ENCODE measurements at places on chromosomes 2 and 18.

DNA sequence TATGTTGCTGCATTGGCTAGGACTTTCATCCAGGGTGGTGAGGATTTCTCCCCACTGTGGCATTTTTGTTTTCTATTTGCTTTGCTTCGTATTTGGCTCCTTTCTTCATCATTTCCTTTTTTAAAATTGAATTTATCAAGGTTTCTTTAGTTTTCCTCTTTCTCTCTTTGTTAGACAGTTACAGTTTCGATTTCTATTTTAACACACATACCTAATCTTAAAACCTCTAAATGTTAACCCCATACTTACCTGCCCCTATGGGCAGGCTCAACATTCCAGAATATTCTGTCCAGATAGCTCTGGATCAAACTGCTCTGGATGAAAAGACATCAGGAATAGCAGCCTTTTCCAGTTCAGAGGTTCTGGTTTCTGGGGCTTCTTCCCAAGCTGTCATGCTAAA is 49.2 kb downstream of the DIPK1C start:
- no peak for DNase-seq

DNA sequence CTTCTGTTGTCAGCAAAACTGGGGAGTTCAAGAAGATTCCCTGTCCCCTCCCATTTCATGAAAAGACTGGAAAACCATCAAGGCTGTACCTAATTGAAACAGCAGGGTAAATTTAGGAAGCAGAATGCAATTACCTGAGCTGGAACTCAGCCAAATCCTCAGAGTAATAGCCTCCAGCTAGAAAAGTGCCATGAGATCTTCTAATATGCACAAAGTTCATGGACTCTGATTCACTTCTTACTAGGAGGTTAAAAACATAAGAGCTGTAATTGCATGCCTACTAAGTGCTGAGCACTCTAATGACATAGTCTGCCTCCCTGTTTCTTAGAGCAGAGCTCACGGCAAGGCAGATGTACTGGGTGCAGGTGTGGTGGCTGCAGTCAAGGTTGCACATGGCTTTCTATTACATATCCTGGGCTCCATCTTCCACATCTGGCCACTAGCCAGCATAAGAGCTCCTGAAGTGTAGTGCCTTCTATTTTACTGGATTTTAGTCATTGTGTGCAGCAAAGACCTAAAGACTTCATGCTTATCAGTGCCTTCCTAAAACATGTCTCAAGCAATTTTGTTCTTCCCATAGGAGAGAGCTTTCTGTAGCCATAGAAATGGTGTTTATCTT is 341.7 kb downstream of the PTPRM start:
- no peak for DNase-seq

DNA sequence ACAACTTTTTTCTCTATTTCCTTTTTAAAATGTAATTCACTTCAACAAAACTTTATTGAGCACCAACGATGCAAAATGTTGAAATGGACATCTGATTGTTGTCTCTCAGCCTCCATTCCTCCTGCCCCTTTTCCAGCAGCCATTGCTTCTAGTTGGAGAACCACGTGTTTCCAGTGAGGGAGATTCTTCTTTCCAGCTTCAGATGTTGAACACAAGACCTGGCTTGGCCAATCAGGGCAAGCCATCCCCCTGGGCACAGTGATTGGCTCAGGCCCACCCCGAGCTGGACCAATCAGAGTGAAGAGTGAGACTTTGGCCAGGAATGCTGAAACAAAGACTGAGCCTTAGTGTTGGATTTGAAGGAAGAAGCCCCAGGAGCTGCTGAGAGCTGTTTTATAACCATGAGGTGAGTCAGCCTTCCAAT is 59.0 kb downstream of the E2F6 start:
- DNase-seq: no peak

- no peak for DNase-seq
Observed at GRCh38 chr2:197893403-197894177, 89.2 kb downstream of the PLCL1 start.

- no peak for DNase-seq
Observed at GRCh38 chr2:104213758-104214157, 640.2 kb upstream of the POU3F3 start.

GRCh38 chr2:88082781-88083180 is 15.2 kb downstream of the SMYD1 start:
- no peak for DNase-seq

DNA sequence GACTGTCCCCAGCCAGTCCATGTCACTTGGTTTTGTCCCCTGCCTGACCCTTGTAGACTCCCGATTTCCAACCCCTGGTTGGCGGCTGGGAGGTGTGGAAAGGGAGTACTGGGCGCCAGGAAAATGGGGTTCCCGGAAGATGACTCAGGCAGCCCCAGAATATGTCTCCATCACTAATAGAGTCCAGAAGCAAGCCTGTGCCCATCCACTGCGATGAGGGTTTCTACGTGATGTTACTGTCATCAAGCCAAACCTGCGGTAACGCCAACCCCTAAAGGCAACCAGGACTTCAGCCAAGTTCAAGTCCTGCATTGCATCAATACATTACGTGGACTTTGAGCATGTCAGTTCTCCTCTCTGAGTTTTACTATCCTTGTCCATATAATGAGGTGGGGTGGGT is 62.0 kb upstream of the TAF1B start:
- DNase-seq: no peak

DNA sequence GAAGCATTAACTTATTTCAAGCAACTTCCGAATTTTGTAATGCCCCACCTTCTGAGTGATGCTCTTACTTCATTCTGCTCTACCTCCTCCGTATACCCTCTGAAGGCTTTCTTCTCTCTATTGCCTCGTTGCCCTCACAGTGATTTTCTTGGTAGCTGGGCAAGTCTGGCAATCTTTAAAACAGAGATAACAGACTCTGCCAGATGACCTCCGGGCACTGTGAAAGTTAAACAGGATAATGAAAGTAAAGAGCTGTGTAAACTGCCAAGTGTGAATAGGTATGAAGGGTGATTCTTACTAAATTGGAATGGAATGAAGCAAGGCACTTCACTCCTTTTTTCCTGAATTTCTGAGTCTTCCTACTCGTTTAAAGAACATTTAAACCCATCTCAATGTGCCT is 207.3 kb upstream of the GYPC start:
- DNase-seq: no peak

GRCh38 chr2:238466243-238466756 is 39.6 kb downstream of the ASB1 start:
- DNase-seq: no peak

DNA sequence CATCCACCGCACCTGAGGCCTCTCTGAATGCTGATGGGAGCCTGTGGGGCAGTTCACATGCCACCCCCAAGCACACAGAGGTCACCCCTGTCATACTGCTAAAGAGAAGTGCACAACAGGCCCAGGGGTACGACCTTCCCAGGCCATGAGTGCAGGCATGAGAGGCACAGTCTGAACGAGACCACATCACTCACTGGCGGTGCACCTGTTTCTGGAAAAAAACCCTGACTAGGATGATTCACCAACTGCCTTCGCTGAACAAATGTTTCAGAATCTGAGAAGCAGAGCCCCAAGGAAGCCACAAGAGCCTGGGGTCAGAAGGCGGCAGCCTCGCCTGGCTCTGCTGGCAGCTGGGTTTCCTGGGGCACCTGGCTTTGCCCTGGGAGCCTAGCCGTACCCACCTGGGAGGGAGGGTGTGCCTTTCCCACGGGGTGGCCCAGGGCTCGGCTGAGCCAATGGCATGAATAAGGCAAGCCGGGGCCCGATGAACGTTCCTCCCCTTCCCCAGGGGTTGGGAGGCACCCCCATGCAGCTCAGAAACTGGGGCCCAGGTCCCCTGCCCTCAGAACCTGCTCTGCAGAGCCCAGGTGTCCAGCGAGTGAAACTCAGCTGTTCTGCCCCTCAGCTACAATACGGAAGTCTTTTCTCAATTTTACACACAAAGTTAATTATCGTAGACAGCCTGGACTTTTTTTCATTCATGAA is 73.8 kb downstream of the HDAC4 start:
- peak; percentile 43 for DNase-seq

- DNase-seq: no peak
Observed at GRCh38 chr2:205776139-205776538, 93.8 kb downstream of the NRP2 start.

DNA sequence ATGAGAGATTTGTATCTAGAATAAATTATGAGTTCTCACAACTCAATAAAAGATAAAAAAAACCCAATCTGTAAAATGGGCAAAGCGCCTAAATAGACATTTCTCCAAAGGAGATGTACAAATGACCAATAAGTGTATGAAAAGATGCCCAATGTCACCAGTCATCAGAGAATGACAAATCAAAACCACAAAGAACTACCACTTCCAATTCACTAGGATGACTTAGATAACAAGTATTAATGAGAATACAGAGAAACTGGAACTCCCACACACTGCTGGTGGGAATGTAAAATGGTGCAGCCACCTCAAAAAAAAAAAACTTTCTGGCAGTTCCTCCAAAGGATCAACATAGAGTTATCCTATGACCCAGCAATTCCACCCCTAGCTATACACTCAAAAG is 17.4 kb upstream of the COL6A3 start:
- DNase-seq: no peak

- no peak for DNase-seq
Observed at GRCh38 chr2:105842555-105842954, 97.8 kb downstream of the NCK2 start.

DNA sequence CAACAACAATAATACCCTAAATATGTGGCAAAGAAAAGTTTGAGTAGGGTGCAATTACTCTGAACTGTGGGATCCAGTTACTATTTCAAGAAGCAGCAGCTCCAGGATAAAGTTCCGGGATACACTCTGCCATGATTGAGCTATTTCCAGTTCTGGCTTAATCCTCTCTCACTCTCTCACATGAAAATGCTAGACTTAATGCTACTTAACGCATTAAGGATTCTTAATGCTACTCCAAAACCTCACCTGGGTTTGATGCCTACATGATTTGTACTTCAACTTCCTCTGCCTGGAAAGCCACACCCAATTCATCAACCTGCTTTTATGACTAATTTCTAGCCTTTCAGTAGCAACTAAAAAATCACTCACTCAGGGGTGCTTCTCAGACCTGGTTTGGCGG is 151.1 kb upstream of the HNMT start:
- no peak for DNase-seq

DNA sequence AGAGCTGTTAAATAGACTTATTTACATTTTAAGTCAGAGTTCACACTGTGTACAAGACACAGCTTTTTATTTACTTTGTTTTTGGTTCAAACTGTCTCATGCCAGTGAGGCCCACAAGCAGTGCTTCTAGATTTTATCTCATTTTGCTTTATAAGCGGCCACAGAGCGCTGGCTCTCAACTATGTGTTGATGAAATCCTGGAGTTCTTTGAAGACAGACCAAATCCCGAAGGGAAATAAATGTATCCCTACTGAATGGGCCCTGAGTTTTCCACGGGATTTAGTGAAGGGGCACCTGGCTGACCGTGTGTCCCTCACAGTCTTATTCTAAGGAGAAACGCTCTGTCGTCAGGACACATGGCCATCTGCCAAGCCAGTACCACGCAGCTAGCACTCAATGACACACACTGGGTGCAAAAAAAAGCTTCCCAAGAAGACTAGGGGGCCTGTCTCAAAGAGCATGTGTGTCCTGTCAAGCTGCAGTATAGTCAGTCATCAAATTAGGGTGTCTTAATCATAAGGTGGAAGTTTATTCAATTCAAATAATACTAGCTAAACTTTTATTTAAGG is 23.4 kb downstream of the LYPD1 start:
- DNase-seq: no peak

GRCh38 chr2:33681364-33681757 is 82.3 kb upstream of the FAM98A start:
- DNase-seq: no peak

DNA sequence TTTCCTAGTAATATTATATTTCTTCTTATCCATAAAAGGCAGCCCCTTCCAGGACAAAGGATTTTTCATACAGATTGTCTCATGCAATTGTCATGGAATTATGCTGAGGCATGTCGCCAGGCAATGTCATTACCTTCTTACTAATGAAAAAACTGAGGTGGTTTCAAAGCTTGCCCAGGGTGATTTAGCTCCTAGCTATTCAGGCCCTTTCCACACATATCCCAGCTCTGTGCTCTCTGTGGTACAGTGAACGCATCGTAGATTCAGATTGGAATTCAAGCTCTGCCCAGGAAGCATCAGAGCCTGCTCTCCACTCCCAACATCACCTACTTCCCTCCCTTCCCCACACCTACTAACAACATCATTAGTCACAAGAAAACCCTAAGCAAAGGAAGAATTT is 60.1 kb downstream of the ATP8B1 start:
- DNase-seq: no peak

- no peak for DNase-seq
Observed at GRCh38 chr2:15579641-15580040, 12.0 kb upstream of the DDX1 start.

DNA sequence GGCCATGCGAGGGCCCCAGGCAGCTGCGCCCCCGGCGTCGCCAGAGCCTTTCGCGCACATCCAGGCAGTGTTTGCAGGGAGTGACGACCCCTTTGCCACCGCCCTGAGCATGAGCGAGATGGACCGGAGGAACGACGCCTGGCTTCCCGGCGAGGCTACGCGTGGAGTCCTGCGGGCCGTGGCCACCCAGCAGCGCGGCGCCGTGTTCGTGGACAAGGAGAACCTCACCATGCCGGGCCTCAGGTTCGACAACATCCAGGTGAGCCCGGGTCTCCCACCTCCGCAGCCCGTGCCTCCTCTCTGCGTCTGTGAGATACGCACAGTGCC is 8.9 kb downstream of the TRAPPC12 start:
- no peak for DNase-seq

DNA sequence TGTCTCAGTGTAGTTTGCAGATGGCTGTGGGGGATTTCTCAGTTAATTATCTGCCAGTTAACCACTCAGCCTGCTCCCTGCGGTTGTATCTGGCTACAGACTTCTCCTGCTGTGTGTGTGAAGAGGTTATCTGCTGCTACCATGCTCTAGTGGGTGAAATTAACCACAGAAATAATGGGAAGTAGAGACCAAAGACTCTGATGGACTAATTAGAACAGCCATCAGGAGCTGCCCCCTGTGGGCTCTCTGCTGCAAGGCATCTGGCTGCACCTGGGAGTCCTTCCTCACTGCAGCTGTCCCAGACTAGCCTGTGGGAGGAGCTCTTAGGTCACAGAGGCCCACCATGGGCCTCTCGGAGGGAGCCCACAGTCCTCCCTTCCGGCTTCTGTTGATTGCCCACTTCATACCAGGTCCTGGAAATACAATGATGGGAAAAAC is 66.6 kb downstream of the CTIF start:
- DNase-seq: no peak

- no peak for DNase-seq
Observed at GRCh38 chr2:239106314-239106908, 258.5 kb downstream of the TWIST2 start.

DNA sequence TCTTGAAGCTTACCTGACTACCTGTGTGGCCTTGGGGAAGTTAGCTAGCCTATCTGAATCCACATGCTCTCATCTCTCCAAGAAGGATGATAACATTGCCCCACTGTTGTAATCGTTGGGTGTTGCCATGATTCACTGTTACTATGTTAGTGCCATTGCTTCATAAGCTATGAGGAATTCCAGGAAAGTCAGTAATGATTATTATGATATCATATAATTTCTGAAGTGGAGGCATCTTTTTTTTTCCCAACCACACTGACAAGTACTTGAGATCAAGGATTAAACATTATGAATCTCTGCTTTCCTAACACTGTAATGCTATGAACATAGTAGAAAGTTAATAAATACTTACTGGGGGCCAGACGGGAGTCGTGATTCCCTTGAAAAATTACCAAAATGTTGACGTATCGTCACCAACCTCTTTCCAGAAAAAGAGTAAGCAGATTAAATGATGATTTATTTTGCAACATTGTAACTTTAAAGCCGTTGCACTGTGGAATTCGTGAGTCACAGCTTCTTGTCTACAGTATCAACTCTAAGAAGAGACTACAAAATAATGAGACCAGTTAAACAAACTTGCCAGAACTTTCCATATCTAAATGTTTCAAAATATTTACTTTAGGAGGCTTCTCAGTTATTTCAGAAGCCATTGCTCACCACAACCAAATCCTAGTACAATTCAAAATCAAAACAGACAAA is 459.9 kb downstream of the PIK3C3 start:
- DNase-seq: no peak

All from effector memory CD4-positive, alpha-beta T cell (primary cell).